ENCODE measurements at places on chromosomes 1 and 21.
A peak's percentile ranks its signal among the peaks of the same experiment; 100 is the strongest.

- no peak for DNase-seq
These were observed 1.9 kb downstream of the AMPD2 start for GRCh38 chr1:109621379-109622136.

DNA sequence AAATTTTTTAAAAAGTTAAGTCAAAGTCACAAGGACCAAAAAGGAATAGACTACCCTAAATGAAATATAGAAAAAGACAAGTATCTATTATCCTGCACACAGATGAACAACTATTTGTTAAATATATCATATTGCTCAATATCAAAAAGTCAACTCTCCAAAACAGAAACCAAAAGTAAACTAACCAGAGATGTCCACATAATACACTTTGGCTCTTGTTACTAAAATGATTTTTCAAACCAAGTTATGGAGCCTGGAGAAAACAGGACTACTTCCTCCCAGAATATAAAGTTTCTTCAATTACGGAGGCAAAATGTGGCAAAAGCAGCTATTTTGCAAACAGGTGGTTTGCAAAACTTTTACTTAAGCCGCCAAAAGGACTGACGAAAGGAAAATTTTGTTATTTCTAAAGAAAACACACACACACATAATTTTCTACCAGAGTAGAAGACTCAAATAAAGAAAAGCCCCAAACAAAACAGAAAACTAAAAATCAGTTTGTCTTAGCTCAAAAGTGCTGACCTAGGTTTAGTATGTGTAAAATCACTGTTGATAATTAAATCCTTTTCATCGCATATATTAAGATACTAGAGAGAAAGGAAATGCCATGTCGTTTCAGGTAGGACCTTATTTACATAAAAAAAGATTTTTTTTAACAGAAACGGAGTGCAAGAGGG, 1.1 kb downstream of the DPYD start:
- DNase-seq: no peak

DNA sequence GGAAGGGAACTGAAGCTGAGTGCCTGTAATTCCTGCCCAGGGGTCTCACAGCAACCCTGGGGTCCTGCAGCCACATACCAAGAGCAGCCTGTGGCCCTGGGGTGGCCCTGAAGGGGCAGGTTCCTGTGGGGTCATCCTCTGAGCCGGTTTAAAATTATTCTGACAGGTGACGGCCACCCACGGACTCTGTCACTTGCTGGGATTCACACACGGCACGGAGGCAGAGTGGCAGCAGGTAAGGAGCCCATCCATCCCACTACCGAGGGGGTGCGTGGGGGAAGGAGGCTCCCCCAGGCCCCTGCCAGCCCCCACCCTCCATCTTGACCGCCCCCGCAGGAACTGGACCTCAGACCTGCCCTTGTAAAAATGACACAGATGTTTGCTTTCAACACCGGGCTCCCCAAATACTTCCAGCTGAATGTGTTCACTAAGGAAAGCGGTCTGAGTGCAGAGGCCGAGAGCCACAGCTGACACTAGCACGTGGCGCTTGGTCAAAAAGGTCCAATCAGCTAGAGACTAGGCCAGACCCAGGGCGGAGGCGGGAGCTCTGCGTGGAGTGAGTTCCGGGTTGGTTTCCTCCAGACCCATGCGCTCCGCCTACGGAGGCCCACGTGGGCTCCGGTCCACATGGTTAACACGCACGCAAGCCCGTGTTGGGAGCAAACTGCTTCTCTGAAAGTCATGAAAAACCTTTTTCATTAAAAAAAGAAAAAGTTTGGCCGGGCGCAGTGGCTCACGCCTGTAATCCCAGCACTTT, 10.0 kb downstream of the YBEY start:
- DNase-seq: peak; percentile 85

GRCh38 chr1:17427696-17428660, 11.5 kb downstream of the RCC2 start:
- DNase-seq: no peak

DNA sequence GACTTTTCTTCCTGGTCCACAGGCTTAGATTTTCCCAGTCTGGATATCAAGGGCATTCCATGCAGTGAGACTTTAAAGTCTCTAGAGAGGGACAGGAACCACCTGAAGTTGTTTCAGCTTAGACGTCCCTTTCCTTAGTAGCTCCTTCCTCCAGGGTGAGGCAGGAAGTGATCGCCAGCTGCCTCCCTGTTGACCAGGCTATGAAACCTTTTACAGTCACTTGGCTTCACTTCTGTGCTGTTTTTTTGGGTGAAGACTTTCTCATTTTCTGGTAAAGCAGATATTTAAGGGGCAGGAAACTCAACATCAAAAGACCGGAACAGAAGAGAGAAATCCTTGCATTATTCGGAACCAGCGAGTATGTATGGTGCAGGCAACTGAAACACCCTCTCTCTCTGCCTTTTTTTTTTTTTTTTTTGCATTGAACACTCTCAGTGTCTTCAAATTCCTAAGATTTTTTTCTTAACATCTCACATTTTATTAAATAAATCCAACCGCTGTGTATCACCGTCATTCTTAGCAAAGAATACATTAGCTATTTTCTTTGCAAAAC, 234.6 kb upstream of the IRF2BP2 start:
- DNase-seq: no peak
